ENCODE measurements at places on chromosomes 7 and 10.
A peak's percentile ranks its signal among the peaks of the same experiment; 100 is the strongest.

DNA sequence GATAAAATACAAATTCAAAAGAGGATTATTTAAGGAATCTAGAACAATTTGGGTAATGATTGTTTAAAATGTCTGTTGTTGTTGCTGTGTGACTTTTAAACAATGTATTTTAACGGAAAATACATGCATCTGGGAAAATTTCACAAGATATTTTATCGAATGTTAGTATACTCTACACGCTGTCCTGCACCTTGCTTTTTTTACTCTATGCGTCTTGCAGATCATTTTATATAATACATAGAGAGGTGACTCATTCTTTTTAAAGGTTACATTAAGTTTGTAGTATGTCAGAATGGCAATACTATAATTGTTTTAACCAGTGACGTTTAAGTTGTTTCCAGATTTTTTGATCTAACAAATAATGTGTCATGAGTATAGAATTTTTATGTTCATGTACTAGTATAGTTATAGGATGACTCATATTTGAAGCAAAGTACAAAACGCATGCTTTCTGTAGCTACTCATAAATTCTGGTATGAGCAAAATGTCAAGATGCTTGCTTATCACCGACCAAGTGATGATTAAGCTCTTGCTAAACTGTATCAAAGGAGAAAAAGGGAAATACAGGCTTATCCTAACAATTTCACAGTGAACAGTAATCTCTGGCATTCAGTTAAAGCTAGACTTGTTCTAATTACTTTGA lies 4.9 kb downstream of the DKK1 start:
- no peak for DNase-seq

DNA sequence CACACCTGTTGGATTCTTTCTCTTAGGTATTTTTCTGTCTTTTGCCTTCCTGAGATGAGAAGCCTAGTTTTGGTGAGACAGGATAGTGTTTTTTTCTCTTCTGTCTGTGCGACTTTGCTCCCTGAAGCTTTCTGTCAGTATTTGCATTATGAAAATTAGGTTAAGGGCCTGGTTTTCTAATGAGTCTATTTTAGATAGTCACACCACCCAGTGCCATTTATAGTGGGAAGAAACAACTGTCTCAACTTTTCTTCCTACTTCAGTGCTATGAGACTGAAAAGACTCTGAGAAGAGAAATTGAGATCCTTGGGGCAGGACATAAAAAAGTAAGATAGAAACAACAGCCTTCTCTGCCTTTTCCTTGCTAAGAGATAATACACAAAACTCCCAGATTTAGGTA lies 53.6 kb downstream of the MINPP1 start:
- DNase-seq = no peak

GRCh38 chr10:58150290-58150689 lies 117.4 kb downstream of the IPMK start:
- no peak for DNase-seq

DNA sequence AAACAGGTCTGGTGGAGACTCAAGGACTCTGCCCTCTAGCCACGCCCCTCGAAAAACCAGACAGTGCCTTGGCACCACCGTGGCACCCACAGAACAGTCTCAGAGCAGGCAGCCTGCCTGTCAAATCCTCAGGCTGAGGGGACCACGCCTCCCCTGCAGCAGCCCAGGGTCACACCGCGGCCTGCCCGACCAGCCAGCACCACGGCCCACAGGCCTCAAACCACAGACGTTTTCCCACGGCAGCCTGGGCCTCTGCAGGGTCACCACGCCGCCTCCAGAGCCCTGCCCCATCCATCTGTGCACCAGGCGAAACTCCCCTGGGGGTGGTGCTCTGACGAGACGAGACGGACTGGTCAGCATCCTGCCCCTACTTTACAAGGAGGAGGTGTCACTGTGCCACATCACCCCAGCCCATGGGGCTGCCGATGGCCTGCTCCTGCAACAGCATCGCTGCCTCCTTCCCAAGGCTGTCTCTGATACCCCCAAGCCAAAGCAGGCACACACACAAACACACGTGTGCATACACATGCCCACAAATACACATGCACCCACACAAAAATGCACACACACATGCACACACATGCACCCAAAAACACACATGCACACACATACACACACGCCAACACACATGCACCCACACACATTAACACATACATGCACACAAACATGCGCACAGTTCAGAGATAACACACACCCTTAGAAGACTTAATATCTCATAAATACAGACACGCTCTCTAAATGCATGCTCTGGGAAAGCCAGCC lies 24.6 kb downstream of the PAPOLB start:
- DNase-seq = no peak

DNA sequence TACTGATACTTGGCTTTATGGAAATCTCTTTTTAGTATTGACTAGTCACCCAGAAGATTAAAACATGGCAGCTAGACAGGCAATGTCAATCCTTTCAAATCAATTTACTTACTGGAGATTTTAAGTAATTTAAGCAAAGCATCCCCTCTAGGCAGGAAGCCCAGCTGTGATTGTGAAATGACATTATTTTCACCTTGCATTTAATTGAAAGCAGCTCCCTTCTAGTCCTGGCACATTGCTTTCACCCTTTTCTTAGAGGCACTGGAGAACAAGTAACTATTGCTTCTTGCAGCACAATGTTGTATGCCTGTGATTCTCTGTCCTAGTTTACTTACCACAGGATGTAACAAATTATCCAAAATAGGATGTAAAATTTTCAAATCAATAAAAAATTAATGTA lies 13.3 kb downstream of the ST7 start:
- DNase-seq = no peak

- DNase-seq = peak; percentile 37
Measured at GRCh38 chr7:104621321-104621720, 292.9 kb downstream of the LHFPL3 start.

GRCh38 chr7:140685407-140686087 lies 11.0 kb upstream of the NDUFB2 start:
- no peak for DNase-seq

- DNase-seq = peak; percentile 22
Measured at GRCh38 chr10:92239600-92240288, 51.1 kb downstream of the CPEB3 start.

- DNase-seq = no peak
Measured at GRCh38 chr7:21642422-21642821, 99.6 kb downstream of the DNAH11 start.

DNA sequence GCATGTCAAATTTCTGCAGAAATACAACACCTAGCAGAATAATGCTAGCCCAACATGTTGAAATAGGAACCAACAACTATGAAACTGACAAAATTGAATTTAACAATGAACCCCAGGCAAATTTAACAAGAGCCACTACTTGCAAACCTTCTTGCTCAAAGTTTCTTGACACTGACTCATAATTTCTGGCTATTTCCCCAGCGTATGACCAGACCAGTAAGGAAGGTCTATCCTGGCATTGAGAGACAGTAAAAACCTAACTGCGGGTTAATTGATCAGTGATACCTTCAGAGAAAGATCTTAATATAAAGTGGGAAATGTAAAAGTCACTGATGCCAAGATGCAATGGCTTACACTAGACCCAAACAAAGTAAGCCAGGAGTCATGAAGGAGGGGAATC lies 510.1 kb downstream of the ARL4A start:
- no peak for DNase-seq

DNA sequence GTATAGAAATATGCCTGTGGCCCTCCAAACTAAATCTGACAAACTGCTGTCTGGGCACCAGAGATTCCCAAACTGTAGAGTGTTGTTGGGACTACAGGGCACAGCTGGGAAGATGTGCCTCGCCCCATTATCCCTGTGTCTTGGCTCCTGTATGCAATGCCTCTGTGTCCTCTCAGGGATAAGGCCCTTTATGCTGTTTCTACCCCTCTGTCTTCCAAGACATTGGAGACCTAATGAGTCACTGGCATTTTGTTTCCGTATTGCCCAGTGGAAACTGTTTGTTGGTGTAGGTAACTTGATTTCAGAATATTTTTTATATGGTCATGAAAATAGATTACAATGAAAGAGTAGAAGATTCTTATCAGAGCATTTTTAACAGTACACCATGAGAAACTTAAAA lies 183.2 kb downstream of the GLI3 start:
- no peak for DNase-seq

DNA sequence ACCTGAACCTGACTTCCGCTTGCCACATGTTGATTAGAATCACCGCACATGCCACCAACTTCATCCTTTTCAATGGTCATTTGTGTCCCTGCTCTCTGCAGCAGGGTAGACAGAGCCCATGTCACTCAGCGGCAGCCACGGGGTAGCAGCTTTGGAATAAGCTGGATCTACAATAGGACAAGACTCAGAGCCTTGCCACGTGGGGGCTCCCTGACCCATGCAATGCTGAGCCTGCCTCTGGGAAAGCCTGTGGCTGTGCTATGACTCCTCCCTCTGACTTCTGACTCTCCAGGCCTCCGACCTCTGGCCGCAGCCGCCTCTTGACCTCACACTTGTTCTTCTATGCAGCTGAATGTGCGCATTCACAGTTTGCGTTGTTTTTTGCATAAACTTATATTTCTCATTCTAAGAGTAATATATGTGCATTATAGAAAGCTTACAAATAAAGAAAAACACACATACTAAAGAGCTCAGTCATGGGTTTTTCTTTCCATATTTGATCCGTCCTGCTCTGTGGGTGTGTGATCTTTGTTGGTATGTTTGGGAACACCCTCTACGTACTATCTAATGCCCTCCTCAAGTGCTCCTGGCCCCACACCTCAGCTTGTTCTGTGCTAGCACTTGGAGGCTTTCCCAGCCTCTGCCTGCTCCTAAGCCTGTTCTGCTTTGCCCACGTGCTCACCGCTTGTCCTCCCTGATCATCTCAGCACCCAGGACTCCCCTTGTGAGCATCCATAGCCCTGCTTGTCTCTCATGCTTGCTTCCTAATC lies 198.0 kb upstream of the MKI67 start:
- no peak for DNase-seq

DNA sequence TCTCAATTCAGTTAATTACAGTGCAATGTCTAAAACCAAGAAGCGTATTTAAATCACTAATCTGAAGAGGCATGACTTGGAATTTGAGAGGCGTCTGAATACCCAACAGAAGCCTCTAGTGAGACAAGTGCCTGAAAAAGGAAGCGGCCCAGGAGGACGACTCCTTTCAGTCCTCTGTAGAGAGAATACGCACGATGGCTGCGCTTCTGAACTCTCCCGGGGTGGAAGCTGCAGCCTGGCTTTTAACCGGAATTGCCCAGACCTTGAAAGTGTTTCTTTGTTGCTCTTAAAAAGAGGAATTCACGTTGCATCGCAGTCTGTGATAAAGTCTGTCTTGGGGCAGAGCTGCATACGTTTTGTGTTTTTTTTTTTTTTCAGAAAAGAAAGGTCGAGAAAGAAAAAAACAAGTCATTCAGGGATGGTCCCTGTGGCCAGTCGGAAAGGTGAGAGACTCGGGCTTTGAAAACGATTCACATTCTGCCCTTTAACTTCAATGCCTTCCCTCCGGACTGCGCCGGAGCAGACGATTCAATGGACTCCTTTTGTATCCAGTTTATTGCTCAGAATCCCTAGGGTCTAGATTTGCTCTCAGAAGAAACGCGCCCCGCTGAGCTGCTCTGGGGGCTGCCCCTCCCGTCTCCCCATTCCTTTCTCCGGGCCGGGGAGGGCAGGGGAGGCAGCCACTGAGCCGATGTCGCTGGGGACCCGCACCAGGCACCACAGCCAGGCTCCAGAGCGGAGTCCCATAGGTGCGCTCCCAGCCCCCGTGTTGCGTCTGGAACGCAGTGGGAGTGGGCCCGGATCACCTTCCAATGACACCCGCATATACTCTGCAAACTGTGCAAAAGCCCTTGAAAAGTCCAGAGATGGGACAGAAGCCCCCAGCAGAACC lies 994 bp upstream of the PTF1A start:
- no peak for DNase-seq

- peak; percentile 15 for DNase-seq
Measured at GRCh38 chr7:12322284-12322902, 81.3 kb downstream of the VWDE start.

GRCh38 chr7:132152131-132152889 lies 424.0 kb downstream of the PLXNA4 start:
- DNase-seq = no peak
